ENCODE measurements at places on chromosomes 7 and 10. TPM values are rescaled to one million over a fixed set of nuclear protein-coding genes. Genes with fewer than 3 reads are reported as not detected.

The GDF10 gene
- 0.37 TPM for polyA plus RNA-seq

The ACTR3C gene
- polyA plus RNA-seq, result 3.5 TPM

The CHRM2 gene
- polyA plus RNA-seq, result 11.7 TPM

The GPER1 gene
- polyA plus RNA-seq, result 3.0 TPM

GRCh38 chr10:102656791-102657371, 12.6 kb downstream of the TRIM8 start:
- DNase-seq, result no peak

DNA sequence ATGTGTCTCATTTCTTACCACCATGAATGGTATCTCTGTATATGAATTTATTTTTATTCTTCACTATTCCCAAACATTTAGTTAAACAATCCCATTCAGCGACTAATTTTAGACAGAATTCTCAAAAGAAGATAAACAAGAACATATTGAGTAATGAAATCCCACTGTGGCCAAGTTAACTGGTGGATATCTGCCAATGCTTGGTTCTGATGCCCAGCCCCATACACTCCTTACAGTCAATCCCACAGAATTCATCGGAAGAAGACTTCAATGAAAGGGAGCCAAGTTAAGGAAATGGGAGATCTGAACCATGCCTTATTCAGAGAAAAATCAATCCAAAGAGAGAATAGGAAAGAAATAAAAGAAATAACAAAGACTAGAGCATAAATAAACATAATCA, 518.0 kb downstream of the XPNPEP1 start:
- no peak for DNase-seq

The CLEC2L gene
- polyA plus RNA-seq, result not detected

DNA sequence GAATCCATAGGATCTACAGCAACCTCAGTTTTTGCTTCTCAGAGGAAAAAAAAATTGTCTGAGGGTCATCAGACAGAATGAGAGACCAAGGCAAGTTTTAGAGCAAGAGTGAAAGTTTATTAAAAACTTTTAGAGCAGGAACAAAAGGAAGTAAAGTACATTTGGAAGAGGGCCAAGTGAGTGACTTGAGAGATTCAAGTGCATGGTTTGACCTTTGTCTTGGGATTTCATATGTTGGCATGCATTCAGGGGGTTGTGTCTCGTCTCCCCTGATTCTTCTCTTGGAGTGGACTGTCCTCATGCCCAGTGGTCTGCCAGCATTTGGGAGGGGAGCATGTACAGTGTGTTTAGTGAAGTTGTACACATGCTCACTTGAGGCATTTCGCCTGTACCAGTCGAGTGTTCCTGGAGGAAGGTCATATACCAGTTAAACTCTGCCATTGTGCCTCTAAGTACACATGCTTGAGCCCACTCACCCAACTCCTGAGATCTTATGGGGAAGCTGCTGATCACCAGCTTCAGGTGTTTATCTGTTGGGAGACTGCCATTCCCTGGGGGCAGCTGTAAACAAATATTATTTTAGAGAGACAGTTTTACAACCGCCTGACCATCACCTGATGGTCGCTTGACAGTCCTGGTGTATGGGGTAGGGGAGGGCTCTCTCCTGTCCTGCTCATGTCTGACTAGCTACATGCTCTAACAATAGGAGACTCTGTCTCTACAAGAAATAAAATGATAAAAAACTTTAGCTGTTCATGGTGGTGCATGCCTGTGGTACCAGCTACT, 109.4 kb downstream of the EEPD1 start:
- DNase-seq, result no peak

The GPR22 gene
- polyA plus RNA-seq, result 6.1 TPM

The LIPA gene
- polyA plus RNA-seq, result 7.8 TPM

DNA sequence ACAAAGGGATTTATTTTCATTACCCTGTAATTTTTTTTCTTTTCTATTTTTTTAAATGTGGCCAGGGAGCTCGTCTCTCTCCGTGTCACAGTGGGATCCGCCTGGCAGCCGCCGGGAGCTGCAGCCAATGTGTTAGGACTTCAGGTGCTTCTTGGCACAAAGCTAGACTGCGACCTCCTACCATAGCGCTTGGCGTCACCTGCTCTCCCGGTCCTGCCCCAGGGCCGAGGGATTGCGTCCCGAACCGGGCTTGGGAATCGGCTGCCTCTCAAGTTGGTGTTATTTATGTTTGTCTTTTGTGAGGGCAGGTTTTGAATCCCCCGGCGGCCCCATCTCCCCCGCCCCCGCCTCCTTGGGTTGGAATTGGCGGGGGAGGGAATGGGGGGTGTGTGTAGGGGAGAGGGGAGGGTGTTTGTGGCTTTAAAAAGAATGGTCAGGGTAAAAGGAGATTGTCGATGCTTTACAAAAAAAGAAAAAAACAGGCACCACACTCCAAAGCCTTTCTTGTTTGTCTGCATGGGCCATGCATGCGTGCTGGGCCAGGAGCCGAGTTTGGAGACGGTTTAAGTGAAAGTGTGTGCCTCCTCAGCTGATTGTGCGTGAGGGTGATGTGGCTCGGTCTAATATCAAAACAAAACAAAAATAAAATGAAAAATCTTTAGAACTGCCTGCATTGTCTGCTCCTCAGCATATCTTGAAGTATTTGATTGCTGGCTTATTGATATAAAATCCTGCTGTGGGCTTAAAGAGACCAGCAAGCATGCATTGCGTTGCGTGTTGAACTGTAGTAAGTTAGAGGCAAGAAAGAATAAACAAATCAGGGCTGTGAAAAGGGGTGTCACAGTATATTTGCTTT, 1.2 kb downstream of the PPP1R9A start:
- DNase-seq, result peak; percentile 26

DNA sequence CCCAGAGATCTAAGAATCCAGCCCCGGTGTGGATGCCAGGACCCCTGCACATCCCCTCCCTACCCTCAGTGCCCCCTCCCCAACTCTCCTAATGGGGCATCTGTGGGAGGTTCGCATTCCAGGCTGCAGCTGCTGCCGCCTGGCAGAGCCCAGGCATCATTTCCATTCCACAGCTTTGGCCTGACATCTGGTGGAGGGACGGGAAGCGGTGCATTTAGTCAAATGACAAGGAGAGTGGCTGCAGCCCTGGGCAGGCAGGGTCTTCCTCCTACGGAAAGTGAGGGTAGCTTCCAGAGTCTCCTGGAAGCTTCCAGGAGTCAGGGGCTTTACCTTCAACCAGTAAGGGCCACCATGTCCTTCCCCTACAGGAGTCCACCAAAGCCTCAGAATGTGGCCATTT, 30.8 kb downstream of the PRLHR start:
- no peak for DNase-seq

GRCh38 chr7:8058322-8058721, 89.7 kb downstream of the GLCCI1 start:
- no peak for DNase-seq

GRCh38 chr10:45227456-45227855, 88.0 kb downstream of the OR13A1 start:
- DNase-seq, result no peak

DNA sequence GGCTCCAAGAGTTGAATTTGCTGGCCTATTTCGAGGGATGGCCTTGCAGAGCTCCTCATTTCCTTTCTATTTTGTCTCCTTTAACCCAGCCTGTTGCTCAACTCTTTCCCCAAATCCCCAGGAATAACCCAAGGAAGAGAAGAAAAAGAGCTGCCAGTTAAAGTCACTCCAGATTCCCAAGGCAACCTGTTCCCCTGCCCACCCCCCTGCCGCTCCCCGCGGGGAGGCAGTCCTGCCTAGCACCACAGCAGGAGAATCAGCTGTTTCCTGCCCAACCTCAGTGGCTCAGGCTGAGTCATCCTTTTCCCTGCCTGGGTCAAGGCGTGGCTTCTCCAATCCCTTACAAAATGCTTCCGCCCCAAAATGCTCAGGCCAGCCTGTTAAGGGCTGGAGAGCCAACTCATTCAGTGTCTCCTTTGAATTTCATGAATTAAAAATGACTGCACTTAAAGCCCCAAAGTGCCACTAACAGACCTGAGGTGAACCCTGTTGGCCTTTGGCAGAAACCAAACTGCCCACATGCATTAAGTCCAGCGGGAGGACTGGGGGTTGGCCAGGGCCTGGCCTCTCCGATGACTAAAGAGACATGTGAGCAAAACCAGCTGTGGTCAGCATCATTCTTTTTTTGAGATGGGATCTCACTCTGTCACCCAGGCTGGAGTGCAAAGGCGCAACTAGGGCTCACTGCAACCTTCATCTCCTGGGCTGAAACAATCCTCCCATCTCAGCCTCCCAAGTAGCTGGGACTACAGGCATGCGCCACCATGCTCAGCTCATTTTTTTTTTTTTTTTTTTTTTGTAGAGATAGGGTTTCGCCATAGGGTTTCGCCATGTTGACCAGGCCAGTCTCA, 83.2 kb upstream of the KIF5B start:
- DNase-seq, result peak; percentile 86

All from heart right ventricle (tissue), 16 donors.